Ecto neural progenitor cell (in vitro differentiated cells): ENCODE measurements at places on chromosomes 3 and 15.

DNA sequence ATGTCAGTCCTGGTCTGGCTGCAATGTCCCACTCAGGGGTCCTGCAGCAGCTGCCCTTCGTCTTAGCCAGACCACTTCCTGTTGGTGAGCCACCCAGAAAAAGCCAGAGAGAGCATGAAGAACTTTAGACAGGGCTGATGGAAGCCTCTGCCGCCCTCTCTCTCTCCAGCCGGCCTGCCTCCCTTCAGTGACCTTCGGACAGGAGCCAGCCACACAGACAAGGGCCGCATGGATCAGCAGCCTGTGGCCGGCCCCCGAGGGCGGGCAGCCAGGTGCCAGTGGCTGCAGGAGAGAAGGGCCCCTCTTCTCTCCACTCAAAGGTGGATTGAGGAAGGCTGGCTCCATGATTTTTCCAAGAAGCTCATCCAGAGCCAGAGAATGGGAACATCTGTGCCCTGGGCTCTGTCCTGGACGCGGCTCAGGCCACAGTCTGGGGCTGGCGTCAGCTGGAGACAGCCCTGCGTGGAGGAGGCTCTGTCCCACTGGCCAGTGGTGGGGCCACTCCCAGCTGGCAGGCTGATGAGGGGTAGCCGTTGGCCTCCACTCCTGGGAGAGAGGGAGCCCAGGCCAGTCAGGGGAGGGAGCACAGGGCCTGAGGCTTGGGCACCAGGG is 42.9 kb downstream of the ISG20 start:
- no peak for DNase-seq

DNA sequence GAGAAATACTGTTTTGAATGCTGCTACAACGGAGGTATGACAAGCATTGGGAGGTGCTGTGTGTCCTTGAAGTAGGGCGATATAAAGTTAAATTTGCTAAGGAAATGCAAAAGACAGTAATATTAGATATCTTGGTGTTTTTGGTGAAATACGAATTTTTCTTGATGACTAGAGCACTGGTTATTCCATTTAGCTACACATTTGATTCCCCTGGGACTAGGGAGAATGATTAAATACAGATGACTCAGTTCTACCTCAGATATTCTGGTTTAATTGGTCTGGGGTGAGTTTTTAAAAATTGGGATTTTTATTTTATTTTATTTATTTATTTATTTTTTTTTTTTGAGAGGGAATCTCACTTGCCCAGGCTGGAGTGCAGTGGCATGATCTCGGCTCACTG is 18.7 kb upstream of the GADL1 start:
- DNase-seq, result no peak

DNA sequence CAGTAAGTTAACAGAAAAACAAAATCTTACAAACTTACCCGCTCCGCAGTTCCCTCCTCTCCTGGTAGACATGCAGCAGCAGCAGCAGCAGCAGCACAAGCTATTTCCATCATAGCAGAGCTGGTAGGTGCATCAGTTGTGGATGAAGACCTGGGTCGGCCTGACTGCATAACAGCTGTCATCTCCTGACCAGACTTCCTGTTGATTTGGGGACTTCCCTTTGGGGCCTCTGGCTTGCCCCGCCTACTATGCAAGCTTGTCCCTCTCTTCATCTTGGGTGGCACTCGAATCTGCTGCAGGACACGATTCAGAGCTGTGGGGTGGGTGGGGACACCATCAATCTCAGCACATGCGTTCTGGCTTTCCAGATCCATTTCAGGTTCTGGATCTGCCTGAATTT is 65.7 kb downstream of the TMCC1 start:
- no peak for DNase-seq

GRCh38 chr3:95464346-95464745 is 1350.0 kb upstream of the EPHA6 start:
- DNase-seq, result no peak

GRCh38 chr15:78076231-78077052 is 1.1 kb downstream of the TBC1D2B start:
- no peak for DNase-seq

- no peak for DNase-seq
Observed at GRCh38 chr15:35696767-35697231, 150.8 kb upstream of the DPH6 start.

DNA sequence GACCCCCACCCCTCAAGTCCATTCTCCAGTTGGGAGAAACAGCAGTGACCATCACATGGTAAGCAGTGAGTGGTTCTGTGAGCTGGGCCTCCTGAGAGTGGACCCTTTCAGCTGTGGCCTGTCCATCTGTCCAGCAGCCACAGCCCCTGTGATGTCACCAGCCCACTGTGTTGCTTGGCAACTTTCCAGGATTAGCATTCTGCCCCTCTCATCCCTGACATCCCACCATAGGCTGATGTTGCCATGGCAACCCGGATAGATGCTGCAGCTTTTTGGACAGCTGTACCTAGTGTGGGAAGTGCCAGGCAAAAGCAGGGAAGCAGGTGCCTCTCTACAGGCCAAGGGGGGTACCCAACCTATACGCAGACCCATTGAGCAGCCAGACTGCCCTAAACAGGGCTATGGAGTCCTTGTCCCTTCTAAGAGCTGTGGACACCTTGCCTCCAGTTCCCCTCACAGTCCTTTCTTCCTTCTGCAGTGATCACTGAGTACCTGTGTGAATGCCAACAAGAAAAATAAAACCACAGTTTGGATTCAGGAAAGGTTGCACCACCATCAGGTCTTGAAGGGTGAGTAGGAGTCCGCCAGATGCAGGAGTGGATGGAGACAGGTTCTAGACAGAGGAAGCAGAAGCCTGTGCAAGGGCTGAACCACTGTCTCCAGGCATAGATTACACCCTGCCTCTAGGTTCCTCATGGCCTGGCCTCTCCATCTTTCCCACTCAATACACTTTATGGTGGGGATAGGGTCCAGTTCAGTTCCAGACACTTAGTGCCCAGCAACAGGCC is at the start of gene DNAH1:
Gene DNAH1 (plus strand): TSS at position 343 of the 788 bp plus-strand sequence. CDS start 6,124 bp downstream, outside the sequence.
- no peak for DNase-seq

DNA sequence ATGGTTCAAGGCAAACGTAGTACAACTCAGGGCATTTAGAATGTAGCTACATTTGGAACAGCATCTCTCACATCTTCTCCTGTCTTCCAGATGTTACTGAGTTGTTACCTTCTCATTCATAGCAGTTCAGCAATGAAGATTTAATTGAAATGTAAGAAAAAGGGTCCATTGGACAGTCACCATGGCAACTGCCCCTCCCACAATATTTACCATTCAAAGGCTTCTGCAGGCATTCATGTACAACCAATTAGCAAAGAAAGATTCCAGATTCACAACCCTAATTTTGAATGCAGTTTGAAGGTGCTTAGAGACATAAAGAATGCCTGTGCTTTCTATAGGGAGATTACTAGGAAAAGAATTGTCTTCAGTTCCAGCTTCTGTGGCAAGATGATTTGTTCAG is 22.2 kb downstream of the SCN11A start:
- no peak for DNase-seq

DNA sequence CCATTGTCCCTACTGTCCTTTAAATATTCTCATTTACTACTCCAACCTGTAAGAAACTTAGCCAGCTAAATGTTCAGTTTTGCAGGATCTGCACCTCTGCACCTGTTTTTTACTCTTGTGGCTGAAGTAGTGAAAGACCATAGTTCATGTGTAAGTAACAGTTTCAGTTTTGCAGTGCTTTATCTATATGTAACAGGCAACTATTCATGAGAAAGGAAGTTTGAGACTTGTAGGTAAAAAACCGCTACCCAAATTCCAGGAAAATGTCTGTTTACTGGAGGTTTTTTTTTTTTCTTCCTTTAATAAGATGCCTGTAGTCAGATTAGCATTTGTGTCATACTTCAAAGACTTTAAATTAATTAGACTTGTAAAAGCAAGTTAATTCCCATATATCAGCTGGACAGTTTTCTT is 25.4 kb upstream of the MBNL1 start:
- no peak for DNase-seq

DNA sequence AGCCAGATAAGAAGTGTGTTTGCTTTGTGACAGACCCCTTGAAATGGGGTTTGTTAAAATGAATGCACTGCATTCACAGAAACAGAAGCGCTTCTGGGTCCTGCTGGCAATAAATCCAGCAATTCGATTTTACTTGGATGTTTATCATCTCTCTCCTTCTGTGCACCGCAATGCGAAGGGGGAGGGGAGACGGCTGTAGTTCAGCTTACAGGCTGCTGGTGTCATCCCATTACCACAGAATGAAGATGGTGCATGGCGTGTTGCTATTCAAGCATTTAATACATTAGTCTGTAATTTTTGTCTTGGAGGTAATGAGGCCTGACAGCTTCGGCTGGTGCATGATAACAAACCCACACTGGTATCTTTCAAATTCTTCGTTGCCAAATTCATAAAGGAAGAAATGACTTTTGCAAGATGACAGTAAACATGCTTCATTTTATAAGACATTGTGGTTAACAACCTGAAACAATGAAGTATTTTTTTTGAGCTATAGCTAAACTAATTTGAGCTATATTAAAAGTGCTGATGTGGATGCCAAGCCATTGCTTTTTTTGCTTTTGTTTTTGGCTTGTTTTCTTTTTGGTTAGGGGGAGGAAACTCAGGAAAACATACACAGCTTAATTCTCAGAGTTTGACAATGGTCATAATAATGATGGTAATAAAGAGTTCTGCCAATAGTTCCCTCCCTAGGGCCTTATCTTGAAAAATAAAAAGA is 418.3 kb downstream of the OTOL1 start:
- DNase-seq, result peak; percentile 55

GRCh38 chr3:185137821-185138220 is 15.0 kb downstream of the C3orf70 start:
- DNase-seq, result no peak

DNA sequence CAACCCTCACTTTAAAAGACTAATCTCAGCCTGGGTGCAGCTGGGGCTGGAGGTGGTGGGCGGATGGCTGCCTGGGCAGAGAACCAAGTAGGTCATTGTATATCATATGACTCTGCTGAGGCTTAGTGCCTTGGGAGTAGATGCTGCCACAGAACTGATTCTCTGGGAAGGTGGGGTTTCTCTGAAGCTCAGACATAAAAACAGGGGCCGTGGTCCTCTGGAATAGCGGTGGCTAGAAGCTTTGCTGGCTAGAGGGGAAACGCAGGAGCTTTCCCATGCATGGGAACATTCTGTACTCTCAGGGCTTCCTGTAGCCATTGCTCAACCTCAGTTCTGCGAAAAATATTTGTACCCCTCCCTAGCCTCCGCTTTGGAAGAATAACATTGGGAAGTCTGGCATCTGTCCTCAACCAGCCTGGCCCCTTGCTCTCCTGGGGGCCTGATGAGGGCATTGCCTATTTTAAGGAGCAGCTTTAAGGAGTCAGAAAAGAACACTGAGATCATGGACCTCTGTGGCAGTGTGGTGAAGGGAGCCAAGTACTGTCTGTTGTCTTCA is 14.7 kb downstream of the TIMP4 start:
- no peak for DNase-seq

DNA sequence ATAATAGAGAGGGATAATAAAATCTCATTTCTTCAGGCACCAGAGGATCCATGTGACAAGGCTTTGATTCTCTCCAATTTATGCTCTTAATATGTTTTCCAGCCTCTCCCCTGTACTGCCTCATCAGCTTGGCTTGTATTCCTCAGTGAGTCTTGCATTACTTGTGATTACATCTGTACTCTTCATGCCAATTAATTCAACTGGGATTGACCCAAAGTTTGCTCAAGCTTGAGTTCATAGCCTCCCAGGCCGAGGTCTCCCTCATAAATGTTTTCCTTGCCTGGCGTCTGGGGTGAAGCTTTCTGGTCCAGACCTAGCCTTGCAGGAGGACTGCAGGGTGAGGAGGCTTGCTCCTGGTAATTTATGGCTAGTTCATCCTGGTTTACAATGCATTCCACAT is 146.9 kb downstream of the CHST2 start:
- no peak for DNase-seq

DNA sequence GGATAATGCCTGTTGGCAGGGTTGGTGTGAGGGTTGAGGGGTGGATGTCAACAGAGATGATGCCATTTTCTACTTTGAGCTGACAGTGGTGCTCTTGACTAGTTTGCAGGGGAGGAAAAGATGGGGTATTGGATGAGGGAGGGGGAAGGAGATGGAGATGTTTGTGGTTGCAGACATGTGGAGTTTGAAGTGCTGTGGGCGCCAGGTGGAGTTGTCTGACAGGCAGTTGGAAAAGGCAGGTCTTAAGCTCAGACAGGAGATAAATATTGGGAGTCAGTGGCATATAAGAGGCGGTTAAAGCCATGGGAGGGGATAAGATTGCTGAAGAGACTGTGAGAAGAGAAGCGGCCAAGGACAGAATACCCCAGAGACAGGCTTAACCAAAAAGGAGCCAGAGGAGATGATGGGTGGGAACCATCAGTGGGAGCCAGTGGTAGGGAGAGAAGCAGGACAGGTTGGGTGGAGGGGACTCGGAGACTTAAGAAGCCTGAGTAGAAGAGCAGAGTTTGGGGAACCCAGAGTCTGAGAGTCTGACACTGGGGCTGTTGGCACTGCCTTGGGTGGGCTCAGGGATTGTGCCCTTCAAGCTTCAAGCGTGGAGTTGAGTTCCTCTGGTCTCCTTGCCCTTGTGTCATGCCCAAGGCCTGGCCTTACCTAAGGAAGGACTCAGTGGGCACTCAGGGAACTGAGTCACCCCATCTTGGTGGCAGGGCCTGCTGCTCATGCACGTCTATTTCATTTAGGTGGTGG is 13.9 kb downstream of the COPG1 start:
- DNase-seq, result no peak

DNA sequence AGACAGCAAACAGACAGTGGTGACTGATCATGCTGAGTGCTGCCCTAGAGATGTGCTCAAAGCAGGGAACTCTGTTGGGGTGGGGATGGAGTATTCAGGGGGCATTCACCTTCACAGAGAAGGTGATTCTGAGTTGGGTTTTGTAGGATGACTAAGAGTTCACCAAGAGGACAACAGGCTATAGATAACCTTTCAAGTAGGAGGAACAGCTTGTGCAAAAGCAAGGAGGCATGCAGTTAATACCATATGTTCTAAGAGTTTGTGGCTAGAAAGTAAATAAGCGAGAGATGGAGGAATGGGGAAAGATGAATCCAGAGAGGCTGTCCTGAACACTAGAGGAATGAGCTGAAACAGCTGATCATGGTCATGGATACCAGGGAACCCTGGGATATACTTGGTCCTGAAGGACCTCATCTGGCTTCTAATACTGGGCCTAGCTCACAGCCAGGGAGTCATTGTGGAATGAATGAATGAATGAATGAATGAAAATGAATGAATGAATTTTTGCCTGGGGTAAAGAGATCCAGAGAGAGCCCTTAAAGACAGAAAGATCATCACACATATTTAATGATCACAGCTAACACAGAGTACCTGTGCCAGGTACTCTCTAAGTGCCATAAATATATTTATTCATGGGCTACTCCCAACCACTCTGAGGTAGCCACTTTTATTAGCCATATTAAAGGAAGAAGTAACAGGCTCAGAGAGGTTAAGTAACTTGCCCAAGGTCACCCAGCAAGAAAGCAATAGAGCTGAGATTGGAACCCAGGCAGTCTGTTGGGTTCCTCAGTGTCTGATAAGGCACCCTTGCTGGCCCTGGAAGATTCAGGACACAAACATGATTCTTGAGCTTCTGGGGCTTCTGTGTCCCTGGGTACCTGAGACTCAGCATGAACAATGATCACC is 22.0 kb downstream of the SMAD6 start:
- DNase-seq, result no peak

- no peak for DNase-seq
Observed at GRCh38 chr15:64024172-64025050, 21.9 kb downstream of the DAPK2 start.
